Brain (organoid and tissue), 16 donors: ENCODE measurements at places on chromosomes 2 and 18. TPM values are rescaled to one million over a fixed set of nuclear protein-coding genes. Genes with fewer than 3 reads are reported as not detected.

DNA sequence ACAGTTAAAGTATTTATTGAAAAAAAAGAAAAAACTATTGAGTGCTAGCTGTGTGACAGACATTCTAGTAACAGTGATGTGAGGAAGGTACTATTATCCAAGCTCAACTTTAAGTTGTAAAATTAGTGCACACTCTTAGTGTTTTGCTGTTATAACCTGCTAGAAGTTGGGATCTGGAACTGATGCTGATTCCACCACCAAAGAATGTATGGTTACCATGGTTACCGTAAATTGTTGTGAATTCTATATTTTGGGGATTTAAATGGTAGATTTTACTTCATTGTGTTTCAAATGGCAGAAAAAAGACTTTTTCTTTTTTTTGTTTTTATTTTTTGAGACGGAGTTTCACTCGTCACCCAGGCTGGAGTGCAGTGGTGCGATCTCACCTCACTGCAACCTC lies 5.3 kb downstream of the AGFG1 start:
- no peak for DNase-seq

DNA sequence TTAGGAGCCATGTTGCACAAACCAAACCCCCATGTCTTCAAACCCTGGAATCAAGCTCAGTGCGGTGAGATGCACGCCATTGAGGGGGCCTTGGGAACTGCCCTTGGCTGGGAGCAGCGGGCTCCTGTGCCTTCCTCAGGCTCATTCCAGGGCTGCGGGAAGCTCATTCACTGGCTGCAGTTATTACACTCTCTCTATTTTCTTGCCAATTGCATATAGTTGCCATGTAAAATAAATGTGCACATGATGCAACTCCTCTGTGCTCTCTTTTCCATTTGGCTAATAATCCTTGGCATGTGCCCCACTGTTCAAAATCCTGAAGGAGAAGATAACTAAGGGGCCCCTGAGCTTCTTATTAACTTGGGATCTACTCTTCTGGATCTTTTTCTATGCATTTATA lies 74.7 kb downstream of the KCTD1 start:
- DNase-seq, result no peak

GRCh38 chr2:4140281-4140970 lies 437.1 kb downstream of the DCDC2C start:
- peak; percentile 12 for DNase-seq

Gene POLE4
- 46.9 TPM for polyA plus RNA-seq

DNA sequence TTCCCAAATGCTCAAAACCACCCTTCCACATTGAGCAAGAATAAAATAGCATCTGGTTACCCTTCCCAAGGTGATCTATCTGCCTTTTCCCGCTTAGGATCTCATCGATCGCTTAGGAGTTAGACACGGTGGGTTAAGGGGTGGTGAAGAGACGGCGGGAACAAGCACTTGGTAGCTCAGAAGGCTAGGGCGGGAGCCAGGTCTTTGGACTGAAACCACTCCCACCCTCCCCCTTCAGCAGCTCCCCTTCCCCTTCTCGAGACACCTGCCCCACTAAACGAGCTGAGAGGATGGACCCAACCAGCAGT lies 513 bp downstream of the THOC1 start:
- DNase-seq, result no peak

GRCh38 chr2:237859533-237860272 lies at the start of gene RAMP1:
RAMP1 (plus strand) TSS chr2:237859623; CDS start chr2:237859676, 53 bp downstream.
- DNase-seq, result peak; percentile 50

GRCh38 chr2:98849113-98849512 lies 86.9 kb downstream of the CRACDL start:
- no peak for DNase-seq

Gene DYNAP
- not detected for polyA plus RNA-seq

- DNase-seq, result no peak
Measured at GRCh38 chr18:2845172-2845571, 1.6 kb upstream of the EMILIN2 start.

Gene PDCD1
- 0.20 TPM for polyA plus RNA-seq

GRCh38 chr2:17084877-17085276 lies 419.2 kb upstream of the CYRIA start:
- no peak for DNase-seq

- DNase-seq, result no peak
Measured at GRCh38 chr2:84839851-84840250, 41.0 kb downstream of the TRABD2A start.

- DNase-seq, result no peak
Measured at GRCh38 chr2:127149384-127149783, 42.4 kb upstream of the BIN1 start.

Gene RESP18
- polyA plus RNA-seq, result not detected

GRCh38 chr2:66577321-66578053 lies 142.6 kb downstream of the MEIS1 start:
- DNase-seq, result peak; percentile 61

Gene GNLY
- polyA plus RNA-seq, result 4.5 TPM

GRCh38 chr2:11082880-11083279 lies 72.4 kb upstream of the SLC66A3 start:
- DNase-seq, result no peak

Gene CYBRD1
- polyA plus RNA-seq, result 8.0 TPM

- DNase-seq, result no peak
Measured at GRCh38 chr2:155679647-155680046, 652.9 kb downstream of the NR4A2 start.

- DNase-seq, result no peak
Measured at GRCh38 chr2:237571551-237571950, 5.2 kb downstream of the PRLH start.

Gene VWC2L
- polyA plus RNA-seq, result 0.29 TPM

Gene EML6
- 0.58 TPM for polyA plus RNA-seq

Gene EDAR
- polyA plus RNA-seq, result not detected
